Dermis microvascular lymphatic vessel endothelial cell (primary cell): ENCODE measurements at places on chromosomes 16 and 17.

DNA sequence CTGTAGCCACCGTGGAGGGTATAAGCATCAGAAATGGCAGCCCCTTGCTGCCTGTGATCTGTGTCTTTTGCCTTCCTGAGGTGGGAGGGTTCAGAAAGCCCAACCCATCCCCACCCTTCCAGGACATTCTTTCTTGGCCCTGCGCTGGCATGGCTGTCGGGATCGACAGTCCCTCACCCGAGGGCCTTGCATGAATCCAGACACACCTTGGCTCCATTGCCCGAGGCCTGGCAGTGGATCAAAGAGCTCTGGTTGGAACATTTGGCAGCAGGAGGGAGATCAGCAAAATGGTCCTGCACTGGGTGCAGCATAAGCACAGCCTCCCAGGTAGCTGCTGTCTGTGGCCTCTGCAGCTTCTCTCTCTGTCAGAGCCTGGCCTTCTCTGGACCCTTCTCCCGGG, 246.6 kb upstream of the MAF start:
- DNase-seq, result no peak

GRCh38 chr17:39380144-39380543, 21.3 kb downstream of the FBXL20 start:
- no peak for DNase-seq

GRCh38 chr16:73951481-73951880, 345.1 kb upstream of the PSMD7 start:
- DNase-seq, result no peak

GRCh38 chr17:13462146-13462545, 139.6 kb downstream of the HS3ST3A1 start:
- DNase-seq, result no peak

GRCh38 chr16:51801635-51802034, 650.6 kb upstream of the SALL1 start:
- no peak for DNase-seq

DNA sequence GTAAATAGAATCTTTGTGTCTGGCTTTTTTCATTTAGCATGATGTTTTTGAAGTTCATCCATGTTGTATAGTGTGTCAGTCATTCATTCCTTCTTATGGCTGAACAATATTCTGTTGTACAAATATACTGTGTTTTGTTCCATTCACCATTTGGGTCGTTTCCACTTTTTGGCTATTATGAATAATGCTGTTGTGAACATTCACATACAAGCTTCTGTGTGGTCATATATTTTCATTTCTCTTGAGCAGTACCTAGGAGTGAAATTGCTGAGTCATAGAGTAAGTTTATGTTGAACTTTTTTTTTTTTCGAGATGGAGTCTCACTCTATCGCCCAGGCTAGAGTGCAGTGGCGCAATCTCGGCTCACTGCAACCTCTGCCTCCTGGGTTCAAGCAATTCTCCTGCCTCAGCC, 32.3 kb upstream of the TAOK1 start:
- DNase-seq, result no peak

- DNase-seq, result no peak
Measured at GRCh38 chr16:68563631-68564381, 24.7 kb downstream of the ZFP90 start.

DNA sequence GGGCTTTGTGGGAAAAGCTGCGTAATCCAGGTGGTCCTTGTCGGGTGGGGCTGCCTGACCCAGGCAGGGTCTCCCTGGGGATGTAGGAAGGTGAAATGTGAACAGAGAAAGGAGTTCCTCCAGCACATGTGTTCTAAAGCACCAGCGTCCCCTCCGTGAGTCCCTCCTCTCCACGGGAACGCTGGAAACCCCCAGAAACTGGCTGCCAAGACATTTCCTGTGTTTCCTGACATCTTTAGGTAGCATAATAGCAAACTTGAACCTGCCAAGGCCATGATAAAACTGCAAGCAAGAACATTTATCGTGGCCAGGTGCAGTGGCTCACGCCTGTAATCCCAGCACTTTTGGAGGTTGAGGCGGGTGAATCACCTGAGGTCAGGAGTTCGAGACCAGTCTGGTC, 12.6 kb upstream of the PYDC1 start:
- no peak for DNase-seq

GRCh38 chr16:57798953-57799599, 3.2 kb downstream of the KIFC3 start:
- no peak for DNase-seq

DNA sequence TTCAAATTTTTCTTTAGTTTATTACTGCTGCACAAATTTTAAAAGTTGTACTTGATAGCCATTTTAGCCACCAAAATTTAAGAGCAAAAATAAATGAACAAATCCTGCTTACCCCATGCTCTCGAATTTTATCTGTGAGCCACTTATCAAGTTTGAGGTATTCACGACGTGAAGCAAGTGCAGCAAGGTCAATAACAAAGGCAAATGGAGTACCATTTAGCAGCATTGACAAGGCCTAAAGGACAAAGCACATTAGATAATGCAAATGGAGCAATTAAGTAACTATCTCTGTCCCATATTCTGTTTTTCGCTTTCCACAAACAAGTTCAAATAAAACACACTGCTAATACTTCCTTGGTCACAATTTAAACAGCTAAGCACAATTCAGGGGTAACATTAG, 54.7 kb downstream of the CNOT1 start:
- no peak for DNase-seq

DNA sequence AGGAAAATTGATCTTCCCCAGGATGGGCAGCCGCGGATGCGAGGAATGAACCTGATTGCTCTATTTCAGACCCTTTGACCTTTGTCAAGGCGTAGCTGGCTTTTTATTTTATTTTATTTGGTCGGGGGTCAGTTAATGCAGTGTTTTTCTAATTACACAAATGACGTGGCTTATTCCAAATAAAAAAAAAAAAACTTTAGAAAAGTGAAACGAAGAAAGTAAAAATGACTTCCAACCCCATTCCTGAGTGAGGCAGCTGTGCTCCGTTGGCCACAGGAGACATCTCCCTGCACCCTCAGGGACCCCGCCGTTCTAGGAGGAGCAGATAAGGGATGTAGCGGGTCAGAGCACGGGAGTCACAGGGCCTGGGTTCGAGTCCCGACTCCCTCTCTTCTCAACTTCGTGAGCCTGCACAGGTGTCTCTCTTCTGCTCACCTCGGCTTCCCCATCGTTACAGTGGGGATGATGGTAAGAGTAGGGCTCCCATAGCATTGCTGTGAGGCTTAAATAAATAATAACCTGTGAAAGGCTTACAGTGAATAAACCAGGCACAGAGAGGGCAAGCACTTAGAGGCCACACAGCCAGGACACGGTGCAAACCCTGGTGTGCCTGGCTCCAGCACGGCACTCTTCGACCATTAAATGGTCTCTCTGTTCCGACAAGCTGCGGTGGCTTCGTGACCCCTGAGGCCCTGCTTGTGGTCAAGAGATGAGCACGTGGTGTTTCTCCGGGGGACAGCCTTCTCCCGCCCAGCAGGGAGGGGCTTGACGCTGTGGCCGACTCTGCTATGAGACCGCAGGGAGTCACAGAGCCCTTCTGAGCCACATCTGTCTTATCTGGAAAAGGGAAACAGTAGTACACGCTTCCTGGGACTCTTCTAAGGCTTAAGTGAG, 10.2 kb downstream of the FOXF1 start:
- no peak for DNase-seq

- DNase-seq, result no peak
Measured at GRCh38 chr17:51668155-51668962, 408.0 kb downstream of the UTP18 start.

GRCh38 chr16:89350701-89351380, 133.3 kb downstream of the ZNF778 start:
- no peak for DNase-seq

DNA sequence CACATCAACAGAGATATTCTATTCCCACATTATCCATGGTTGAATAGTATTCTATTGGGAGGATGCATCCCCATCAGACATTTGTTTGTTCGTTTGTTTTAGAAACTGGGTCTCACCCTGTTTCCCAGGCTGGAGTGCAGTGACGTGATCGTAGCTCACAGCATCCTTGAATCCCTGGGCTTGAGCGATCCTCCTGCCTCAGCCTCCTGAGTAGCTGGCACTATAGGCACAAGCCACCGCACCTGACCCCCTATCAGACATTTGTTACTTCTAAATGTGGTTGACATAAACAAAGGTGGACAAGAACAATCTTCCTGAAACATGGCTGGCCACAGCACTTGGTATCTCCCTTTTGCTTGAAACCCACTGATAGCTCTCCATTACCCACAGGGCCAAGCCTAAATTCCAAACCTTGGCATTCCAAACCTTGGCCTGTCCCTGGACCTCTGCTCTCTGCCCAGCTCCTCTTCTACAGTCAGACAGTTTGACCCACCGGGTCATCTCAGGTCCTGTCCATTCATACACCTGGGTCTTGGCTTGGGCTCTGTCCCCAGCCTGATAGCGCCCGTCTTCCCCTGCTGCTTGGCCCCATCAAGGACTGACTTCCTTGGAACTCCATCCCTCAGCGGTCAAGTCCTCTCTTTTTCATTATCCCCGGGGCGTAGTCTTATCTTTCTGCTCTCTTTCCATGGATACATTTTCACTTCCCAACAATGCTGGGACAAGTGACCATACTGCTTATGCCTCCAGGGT, 1.5 kb upstream of the PRR29 start:
- no peak for DNase-seq

GRCh38 chr17:6487251-6488007, 43.2 kb downstream of the PIMREG start:
- peak; percentile 29 for DNase-seq

GRCh38 chr16:3656491-3657468, 2.3 kb downstream of the DNASE1 start:
- no peak for DNase-seq

DNA sequence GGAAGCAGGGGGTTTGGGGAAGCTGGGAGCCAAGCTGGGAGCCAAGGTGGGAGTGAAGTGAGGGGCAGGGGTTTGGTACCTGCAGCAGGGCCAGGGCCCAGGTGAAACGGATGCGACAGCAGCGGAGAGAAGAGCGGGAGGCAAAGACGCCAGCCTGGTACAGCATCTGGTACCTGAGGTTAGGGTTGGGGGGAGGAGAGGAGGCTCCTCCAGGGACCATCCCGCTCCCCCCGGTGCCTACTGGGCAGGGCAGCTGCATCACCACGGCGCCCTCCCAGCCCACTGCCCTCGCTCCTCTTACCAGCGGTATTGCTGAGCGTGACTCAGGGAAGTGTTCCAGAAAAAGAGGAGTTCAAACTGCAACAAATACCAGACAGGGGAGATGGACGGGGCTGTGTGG, 9.8 kb downstream of the CLN3 start:
- DNase-seq, result no peak

- peak; percentile 24 for DNase-seq
Measured at GRCh38 chr17:27555339-27555738, 75.6 kb upstream of the LGALS9 start.

GRCh38 chr17:42608305-42609181, 631 bp downstream of the RETREG3 start:
- DNase-seq, result peak; percentile 19

DNA sequence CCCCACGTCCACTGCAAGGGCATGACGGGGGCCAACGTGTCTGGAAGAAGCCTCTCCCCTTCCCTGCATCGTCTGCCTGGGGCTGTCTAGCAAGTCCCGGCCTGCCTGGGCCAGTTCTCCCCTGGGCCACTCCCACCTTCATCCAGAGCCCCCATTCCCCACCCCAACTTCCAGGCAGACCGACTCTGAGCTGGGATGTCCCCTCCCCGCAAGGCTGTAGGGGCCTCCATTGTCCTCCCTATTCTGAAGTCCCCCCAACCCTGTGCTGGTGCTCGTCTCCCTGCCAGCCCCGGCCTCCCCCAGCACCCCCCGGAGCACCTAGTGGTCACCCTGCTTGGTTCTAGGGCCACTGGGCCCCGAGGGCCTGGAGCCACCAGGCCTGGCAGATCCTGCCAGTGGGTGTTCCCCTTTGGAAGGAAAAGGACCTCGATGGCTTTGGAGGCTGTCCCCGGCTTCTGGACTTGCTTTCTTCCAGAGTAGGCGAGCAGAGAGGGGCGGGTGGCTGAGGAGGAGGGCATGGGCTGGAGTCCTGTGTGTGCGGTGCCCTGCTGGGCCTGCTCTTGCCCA, 4.8 kb downstream of the GLIS2 start:
- DNase-seq, result no peak

GRCh38 chr17:72640415-72641165, 451.9 kb downstream of the SLC39A11 start:
- no peak for DNase-seq

DNA sequence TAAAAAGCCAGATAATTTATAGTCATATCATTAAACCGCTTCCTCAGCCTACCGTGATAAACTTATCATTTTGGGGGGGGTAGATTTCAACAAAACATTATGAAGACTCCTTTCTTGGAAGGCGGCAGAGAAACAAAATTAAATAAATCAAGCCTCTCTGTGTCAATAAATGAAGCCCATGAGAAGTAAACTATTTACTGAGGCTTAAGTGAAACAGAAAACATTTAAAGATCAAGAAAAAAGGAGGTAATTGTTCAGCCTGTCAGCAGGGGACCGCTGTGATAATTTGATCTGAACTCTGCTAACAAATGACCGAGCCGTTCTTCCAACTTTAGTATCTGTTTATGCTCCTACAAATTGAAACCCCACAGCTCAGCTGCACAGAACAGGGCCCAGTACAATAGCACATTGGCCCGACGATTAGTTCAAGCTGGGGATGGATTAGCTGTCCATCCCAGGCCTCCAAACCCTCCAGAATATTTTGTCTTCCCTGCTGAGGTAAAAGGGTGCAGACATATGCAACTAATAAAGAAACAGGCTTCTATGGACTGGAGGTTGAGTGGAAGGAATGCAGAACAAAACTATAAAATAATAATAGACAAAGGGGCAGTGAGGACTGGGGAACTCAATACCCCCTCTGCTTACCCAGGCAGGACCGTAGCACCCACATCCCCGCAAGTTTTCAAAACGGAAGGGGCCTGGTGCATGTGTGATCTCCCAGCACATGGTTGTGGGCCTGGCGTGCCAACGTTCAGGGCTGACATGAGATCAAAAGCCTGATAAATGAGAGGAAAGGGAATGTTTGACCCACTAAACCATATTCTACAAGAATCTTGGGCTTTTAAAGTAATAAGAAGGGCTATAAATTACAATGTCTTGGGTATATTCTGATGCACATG, 298.1 kb upstream of the IRX5 start:
- no peak for DNase-seq

- no peak for DNase-seq
Measured at GRCh38 chr16:88904676-88905365, 38.4 kb upstream of the PABPN1L start.

DNA sequence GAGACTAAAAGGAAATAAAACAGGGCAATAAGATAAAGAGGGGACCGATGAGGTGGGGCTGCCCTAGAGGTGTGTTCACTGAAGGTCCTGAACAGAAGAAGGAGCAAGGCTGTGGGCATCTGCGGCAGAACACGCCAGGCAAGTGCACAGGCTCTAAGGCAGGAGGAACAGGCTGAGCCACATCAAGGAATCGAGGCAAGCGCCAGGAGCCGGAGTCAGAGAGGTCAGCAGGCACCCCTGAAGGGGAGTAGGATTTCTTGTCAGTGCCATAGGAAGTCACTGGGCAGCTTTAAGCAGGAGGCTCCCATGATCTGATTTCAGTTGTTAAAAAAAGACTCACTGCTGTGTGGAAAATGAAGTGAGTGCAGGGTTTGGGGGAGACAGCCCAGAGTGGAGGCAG, 186.5 kb downstream of the KATNIP start:
- DNase-seq, result no peak

- DNase-seq, result no peak
Measured at GRCh38 chr16:85900027-85900792, 1.2 kb downstream of the IRF8 start.
